ENCODE measurements at places on chromosomes 16 and 17.
A peak's percentile ranks its signal among the peaks of the same experiment; 100 is the strongest.

- DNase-seq: no peak
Measured at GRCh38 chr17:80694992-80695912, 150.6 kb downstream of the RPTOR start.

DNA sequence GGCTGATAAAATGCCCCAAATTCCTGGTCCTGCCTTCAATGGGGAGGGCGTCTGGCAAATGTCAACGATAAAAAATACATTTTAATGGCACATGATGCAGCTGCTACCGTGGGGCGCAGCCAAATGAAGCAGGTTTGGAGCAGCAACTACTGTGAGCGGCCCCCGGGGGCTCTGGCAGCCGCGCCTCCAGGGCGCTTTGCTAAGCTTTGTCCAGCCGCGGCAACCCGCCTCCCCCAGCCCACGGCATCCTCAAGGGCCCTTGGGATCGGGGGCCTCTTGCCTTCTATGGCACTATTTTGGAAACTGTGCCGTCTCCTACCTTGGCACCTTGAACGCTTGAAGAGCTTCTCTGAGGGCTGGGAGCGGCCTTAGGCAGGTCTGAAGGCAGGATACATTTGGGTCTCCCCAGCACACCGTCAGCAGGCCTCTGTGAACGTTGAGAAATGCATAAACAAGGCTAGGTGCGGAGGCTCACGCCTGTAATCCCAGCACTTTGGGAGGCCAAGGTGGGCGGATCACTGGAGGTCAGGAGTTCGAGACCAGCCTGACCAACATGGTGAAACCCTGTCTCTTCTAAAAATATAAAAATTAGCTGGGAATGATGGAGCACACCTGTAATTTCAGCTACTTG, 25.1 kb downstream of the TBX4 start:
- DNase-seq: no peak

- DNase-seq: no peak
Measured at GRCh38 chr17:64496348-64496785, 487 bp downstream of the POLG2 start.

DNA sequence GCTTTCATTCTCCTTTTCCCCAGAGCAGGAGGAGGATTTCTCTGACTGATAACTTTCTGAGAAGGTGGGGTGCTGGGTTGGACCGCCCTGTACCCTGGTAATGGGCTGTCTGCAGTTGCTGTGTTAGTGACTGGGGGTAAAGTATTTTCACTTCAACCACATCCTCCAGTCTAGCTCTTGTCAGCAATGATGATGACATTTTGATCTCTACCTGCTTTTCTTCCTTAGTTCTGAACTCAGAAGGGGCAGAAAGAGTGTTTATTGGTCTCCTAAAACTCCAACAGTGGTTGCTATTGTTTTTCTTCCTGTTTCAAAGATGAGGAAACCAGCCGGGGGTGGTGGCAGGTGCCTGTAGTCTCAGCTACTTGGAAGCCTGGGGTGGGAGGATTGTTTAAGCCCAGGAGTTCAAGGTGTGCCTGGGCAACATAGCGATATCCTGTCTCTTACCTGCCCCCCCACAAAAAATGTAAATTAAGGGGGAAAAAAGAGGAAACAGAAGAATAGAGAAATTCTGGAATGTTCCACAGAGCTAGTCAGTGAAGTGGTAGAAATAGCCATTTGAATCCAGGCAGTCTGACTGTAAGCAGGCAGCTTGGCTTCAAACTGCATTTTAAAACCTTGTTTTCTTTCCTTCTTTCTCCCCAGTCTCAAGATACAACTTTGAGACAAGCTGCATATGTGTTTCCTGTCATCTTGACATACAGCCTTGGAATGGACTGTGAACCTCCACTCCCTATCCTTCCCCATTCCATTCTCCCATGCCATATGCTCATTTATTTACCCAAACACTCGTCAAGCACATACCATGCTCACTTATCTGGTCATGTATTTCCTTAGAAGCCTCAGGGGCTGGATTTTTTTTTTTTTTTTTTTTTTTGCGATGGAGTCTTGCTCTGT, 3.3 kb upstream of the N4BP1 start:
- DNase-seq: peak; percentile 33

GRCh38 chr16:75486676-75487313, 8.4 kb downstream of the CHST6 start:
- DNase-seq: no peak

- no peak for DNase-seq
Measured at GRCh38 chr17:32136856-32137255, 5.4 kb upstream of the RHOT1 start.

GRCh38 chr16:4407543-4408322, 8.7 kb downstream of the CORO7 start:
- no peak for DNase-seq

- no peak for DNase-seq
Measured at GRCh38 chr16:72908362-72909167, 139.4 kb downstream of the ZFHX3 start.
